ENCODE measurements at places on chromosomes 3 and 15. TPM values are rescaled to one million over a fixed set of nuclear protein-coding genes. Genes with fewer than 3 reads are reported as not detected.
A peak's percentile ranks its signal among the peaks of the same experiment; 100 is the strongest.

ALS2CL gene
- 8.1 TPM for total RNA-seq

- DNase-seq = no peak
- no peaks in the 10 kb centered on the region for H3K27me3 ChIP-seq
Observed at GRCh38 chr15:100807028-100807427, 72.6 kb upstream of the ALDH1A3 start.

KCNMB2 gene
- total RNA-seq = not detected

GRCh38 chr3:20846066-20846465 is 660.1 kb upstream of the SGO1 start:
- DNase-seq = no peak
- H3K27me3 ChIP-seq = no peaks in the 10 kb centered on the region
- no peak overlapping the region for H3K4me3 ChIP-seq
- no peaks in the 10 kb centered on the region for H3K36me3 ChIP-seq

ACAP2 gene
- 30.5 TPM for total RNA-seq

DNA sequence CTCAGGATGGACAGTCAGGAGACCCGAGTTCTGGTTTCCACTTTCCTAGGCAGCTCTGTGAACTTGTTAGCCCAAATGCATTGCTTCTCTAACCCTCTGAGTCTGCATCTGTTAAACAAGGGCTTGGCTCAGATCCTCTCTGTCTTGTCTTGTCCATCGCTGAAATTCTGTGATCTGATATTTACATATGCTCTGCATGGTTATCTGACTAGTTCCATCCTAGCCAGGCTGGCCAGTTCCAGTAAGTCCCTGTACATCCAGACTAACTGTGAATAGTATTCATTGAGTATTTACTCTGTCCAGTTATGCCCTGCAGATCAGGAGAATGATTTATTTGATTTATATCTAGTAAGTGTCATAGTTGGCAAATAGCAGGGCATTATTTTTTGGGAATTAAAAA is 27.0 kb upstream of the SV2B start:
- no peaks in the 10 kb centered on the region for H3K4me1 ChIP-seq
- H3K36me3 ChIP-seq = no peaks in the 10 kb centered on the region
- H3K27ac ChIP-seq = no peak overlapping the region
- no peak for DNase-seq
- no peak overlapping the region for H3K4me3 ChIP-seq

- peaks cover 4% of the 10 kb centered on the region for H3K4me1 ChIP-seq
- no peak overlapping the region for H3K27ac ChIP-seq
- DNase-seq = peak; percentile 3
- no peaks in the 10 kb centered on the region for H3K36me3 ChIP-seq
Observed at GRCh38 chr15:31268911-31269784, 57.5 kb upstream of the KLF13 start.

DNA sequence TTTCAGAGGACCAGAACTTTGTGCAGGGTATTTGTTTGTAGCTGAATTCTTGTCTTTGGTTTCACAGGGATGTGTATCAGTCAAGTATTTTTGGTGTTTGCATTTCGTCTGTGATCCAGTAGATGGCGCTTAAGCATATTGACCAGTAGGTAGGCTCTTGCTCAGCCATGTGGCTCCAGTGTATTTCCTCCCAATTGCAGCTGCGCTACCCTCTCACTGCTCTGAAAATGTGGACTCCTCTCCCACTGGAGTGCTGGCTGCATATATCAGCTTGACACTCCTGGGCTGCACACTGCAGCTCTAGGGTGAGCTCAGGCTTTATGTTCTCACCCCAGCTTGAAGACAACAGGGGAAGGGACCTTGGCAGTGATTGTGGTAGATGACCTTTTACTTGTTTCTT is 1264.3 kb upstream of the ALCAM start:
- no peaks in the 10 kb centered on the region for H3K4me1 ChIP-seq
- no peak overlapping the region for H3K27ac ChIP-seq
- H3K4me3 ChIP-seq = no peak overlapping the region
- H3K36me3 ChIP-seq = no peaks in the 10 kb centered on the region

CLDN16 gene
- not detected for total RNA-seq

DNA sequence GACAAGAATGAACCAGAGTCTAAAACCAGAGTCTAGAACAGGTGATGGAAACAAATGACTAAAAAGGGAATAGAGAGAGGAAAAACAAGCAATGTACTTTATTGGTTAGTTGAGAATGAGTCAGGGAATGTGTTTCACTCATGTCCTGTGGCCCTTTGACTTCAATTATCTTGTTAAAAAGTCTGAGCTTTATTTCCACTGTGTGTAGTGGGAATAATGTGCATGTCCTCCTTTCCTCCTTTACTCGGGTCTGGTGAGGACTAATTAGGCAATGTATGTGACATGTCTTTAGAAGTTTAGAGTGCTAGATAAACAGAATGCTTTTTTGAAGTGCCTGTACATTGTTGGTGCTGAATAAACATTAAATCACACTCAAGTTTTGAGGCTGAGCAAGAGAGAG is 21.3 kb downstream of the LSAMP start:
- H3K27ac ChIP-seq = peak overlapping the region; percentile 33
- no peaks in the 10 kb centered on the region for H3K36me3 ChIP-seq
- no peak for DNase-seq
- no peaks in the 10 kb centered on the region for H3K4me1 ChIP-seq
- H3K4me3 ChIP-seq = no peak overlapping the region

CDC25A gene
- total RNA-seq = 9.9 TPM

Data from prostate gland (tissue), 2 donors.